MG63 (cell line): ENCODE measurements at places on chromosomes 2 and 18. TPM values are rescaled to one million over a fixed set of nuclear protein-coding genes. Genes with fewer than 3 reads are reported as not detected.

- peak; percentile 51 for DNase-seq
These were observed 100.3 kb upstream of the TFPI start for GRCh38 chr2:187654535-187654934.

DNA sequence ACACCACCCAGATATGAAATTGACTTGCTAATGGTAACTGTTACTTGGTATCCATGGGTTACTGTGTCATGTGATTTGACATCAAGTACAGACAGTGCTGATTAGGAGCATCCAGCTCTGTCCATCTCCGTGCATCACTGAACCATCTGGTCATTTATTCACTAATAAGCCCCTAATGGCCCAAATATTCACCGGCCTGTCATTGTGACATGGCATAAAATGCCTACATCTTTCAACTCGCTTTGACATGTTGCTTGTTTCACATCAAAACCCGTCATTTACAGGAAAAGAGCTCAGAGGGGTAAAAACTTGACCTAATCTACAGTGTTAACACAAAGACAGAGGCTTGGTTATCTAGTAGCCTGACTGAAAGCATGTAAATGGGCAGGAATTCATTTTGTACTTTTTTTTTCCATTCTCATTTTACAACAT, 308.9 kb upstream of the ATP5MC3 start:
- no peak for DNase-seq

DNA sequence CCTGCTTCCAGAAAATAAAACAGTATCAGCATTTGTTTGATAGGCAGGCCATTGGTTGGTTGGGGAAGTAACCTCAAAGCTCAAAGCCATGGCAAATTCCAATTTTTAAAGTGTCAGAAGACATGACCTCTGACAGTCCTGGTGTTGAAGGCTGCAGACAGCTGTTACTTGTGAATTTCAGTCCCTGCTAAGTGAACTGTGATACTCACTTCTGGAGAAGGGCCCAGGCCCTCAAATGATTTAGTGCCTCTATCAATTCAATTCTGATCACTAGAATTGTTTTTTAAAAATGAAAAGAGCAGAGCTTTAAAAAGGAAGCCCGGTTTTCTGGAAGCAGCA, 23.1 kb downstream of the MRPL44 start:
- DNase-seq = no peak

HNMT gene
- total RNA-seq = not detected in 2 replicates

TBR1 gene
- not detected in 2 replicates for total RNA-seq

- DNase-seq = no peak
These were observed 219.9 kb upstream of the FBXO11 start for GRCh38 chr2:48126162-48126561.

GRCh38 chr2:216116418-216116817, 7.3 kb downstream of the XRCC5 start:
- DNase-seq = no peak

DNA sequence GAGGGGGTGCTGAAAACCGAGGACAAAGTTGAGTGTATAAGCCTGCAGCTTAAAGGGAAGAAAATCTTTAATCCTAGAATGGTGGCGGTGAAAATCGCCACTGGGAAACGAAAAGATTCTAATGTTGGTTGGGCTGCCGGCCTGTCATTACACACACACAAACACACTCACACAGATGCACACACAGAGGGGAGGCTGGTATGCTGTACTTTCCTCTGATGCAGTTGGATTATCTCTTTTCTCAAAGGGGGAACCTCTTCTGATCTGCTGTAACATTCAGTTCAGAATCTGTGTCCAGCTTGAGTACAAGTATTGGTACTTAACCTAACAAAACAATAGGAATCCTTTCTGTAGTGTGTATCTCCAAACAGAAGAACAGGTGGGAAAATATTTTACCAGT, 39.0 kb downstream of the ANXA4 start:
- DNase-seq = no peak
